ENCODE measurements at places on chromosomes 3 and 15.

DNA sequence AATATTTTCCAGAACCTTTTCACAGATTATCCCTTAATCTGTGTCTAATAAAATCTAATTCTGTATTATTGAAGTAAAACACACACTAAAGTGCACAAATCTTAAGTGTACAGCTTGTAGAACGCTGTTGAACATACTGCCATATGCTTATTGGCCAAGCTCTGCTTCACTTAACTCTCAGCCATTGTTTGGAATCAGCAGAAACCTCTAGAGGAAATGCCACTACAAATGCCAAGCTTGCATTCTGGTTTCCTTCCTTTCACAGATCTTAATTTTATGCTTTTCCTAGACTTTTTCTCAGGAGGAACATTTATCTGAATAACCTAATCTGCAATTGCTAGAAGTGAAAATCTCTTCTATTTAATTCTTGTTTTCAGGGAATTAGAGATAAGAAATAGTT, 10.1 kb downstream of the MNS1 start:
- no peak for DNase-seq

- DNase-seq = no peak
Observed at GRCh38 chr3:64329037-64329436, 103.8 kb upstream of the PRICKLE2 start.

DNA sequence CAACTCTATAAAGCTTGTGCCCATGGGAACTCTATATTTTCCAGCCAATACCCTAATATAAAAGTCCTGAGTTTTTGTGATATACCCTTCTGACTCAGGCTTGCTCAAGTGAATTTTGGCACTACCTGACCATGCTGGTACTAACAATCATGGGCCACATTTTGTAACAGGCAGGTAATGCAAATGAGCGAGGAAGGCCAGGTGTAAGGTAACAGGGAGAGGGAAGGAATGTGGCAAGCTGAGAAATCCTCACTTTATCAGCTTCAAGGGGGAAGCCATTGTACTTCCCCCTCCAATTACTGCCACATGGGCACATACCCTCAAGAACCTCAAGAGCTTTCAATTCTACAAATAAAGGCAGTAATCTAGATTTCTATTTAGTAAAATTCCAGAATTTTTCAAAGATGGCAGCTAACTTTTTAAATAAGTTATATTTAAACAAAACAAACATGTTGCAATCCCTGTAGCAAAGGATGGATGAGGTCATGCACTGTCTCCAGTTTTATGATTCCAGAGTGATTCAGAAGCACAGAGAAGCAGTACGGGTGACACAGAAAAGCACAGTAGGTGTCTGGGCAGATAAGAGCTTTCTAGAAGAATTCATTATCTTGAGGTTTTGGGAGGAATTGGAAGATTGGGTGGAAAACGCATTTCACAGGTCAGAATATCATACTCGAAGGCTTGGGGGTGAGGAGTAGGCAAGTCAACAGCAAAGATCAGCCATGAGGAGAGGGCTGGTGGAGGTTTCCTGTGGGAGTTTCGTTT, 87.6 kb downstream of the FOXP1 start:
- no peak for DNase-seq

- no peak for DNase-seq
Observed at GRCh38 chr15:74451861-74452835, 8.8 kb downstream of the UBL7 start.

DNA sequence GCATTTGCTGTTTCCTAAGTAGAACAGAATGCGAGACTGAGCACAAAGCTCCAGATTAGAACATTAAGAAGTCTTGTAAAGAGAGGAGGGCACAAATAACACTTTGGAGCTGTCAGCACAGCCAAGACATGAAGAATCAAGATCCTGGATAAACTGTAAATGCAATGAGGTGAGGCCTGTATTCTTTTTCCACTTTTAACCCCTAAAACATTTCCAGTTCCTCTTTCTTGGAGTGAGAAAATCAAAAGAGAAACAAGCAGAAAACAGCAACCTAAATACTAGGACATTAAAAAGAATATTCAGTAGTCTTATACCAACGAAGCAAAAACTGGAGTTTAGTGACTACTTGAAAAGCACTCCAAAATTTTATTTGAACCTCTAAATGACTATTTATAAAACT, 204.3 kb downstream of the ZBTB20 start:
- no peak for DNase-seq

DNA sequence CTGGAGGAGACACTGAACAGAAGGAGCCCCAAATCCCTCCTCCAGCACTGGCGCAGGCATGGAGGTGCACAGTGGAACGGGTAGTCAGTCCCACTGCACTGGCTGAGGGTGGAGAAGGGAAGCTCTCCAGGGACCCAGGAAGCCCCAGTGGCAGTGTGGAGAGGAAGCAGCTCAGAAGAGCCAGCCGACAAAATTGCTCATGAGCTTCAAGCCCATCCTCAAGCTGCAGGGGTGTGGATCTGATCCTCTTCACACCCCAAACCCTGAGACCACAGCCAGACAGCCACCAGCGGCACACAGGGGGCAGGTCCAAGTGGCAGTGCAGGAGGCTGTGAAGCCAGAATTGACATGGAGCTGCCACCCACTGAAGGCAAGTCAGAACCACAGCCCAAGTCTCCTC, 32.1 kb downstream of the CYFIP1 start:
- no peak for DNase-seq

DNA sequence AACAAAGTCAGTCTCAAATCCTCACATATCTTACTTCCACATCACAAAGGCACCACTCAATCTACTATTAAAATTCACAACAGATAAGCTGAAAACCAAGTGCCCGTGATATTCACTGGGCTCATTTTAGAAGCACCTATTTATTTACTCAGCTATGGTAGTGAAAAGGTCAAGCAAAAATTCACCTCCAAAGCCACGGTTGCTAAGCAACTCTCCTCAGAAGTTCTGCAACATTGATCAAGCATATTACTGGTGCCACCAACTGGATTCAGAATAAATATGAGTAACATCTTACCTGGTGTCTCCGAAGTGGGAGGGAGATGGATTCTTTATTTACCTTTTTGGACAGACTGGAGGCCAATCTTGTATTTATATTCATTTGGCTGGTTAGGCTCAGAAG, 714.8 kb downstream of the FHIT start:
- DNase-seq = no peak

DNA sequence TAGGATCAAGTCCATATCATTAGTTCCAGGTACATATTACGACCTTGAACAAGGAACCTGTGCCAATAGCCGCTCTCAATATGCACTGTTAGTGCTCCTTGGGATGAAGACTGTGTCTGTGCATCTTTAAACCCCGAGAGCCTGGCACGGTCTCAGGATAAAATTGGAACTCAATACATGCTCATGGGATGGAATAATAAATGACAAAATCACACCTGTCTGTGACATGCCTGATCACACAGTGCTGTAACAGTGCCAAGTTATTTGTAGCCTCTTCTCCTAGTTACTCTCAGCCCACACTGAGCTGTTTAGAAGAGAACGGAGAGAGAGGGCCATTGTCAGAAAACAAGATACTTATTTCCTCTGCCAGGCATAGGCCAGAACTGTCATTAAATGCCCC, 82.2 kb downstream of the SSR3 start:
- no peak for DNase-seq

- DNase-seq = no peak
Observed at GRCh38 chr3:166759736-166760513, 620.2 kb downstream of the ZBBX start.

DNA sequence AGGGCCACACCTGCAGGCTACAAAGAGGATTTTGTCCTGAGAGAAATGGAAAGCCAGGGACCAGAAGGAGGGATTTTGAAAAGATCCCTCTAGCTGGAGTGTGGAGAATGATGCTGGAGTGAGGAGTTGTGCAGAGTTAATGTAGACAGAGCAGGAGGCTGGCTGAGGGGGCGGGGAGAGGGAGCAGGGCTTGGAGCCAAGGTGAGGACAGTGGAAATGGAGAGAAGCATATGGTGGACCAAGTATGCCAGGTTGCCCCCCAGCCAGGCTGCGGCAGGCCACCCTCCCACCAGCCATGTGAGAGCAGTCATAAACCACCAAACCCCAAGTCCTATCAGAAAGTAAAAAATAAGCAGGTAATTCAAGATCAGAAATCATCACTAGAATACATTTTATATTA, 14.7 kb downstream of the RARRES1 start:
- DNase-seq = no peak

DNA sequence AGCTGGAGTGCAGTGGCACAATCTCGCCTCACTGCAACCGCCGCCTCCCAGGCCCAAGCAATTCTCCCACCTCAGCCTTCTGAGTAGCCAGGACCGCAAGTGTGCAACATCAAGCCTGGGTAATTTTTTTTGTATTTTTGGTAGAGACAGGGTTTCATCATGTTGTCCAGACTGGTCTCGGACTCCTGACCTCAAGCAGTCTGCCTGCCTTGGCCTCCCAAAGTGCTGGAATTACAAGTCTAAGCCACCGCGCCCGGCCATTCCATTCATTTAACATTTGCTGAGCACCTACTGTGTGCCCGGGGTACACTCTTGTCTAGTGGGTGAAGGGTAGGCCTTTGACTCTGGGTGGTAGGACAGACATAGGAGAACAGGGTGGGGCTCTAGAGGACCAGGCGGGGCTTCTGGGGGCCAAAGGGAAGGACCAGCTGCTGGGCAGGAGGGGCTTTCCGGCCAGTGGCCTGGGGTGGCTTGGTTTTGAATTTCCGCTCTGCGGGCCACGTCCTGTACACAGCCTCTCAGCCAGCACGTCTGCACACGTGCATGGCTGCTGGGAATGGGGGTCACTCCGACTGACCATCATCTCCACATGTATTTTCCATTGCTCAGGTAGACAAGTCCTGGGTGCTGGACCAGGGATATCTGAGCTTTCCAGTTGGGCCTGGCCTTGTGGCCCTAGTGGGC, 2.4 kb downstream of the SLC38A3 start:
- no peak for DNase-seq

GRCh38 chr15:85973584-85974347, 105.9 kb upstream of the AGBL1 start:
- no peak for DNase-seq

DNA sequence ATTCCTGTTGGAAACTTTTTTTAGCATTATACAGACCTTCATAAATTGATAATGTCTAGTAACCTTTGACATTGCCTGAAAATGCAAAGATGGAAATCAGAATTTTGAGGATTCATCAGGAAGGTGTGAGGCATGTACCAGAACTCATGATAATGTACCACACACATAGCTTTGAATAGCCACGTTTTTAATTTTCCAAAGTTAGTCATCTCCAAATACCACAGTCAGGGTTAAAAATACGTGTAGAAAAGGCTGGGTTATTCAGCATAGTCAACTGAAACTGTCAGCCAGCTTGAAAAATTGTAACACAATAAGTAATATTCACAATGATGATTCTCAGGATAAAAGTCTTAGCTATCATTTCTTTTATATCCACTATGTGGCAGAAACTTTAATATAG, 102.0 kb upstream of the THRB start:
- no peak for DNase-seq

Data from left renal pelvis (tissue), 4 donors.